CD4-positive, alpha-beta T cell treated with Interleukin-12 subunit alpha and Interleukin-12 subunit beta, for 1 hour (primary cell): ENCODE measurements at places on chromosomes 5 and 9.

- DNase-seq: no peak
Measured at GRCh38 chr5:75686480-75686879, 30.8 kb downstream of the POC5 start.

DNA sequence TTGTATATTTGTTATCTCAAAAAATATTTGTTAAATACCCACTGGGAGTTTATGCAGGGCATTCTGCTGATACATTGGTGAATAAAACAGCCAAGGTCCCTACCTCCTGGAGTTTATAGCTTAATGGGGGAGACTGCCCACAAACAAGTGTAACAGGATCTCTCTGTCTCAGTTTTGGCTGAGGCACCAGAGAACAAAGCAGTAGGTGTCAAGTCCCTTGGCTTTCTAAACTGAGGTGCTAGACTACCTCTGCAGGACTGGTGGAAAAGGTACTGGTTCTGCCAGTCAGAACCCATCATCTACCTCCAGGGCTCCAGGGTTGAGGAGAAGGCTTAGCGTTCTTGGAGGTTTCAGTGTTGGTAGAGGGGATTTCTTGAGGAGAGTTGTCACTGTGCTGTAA lies 188.4 kb upstream of the ELL2 start:
- DNase-seq: no peak

GRCh38 chr5:84059672-84060071 lies 325.0 kb downstream of the EDIL3 start:
- DNase-seq: no peak

DNA sequence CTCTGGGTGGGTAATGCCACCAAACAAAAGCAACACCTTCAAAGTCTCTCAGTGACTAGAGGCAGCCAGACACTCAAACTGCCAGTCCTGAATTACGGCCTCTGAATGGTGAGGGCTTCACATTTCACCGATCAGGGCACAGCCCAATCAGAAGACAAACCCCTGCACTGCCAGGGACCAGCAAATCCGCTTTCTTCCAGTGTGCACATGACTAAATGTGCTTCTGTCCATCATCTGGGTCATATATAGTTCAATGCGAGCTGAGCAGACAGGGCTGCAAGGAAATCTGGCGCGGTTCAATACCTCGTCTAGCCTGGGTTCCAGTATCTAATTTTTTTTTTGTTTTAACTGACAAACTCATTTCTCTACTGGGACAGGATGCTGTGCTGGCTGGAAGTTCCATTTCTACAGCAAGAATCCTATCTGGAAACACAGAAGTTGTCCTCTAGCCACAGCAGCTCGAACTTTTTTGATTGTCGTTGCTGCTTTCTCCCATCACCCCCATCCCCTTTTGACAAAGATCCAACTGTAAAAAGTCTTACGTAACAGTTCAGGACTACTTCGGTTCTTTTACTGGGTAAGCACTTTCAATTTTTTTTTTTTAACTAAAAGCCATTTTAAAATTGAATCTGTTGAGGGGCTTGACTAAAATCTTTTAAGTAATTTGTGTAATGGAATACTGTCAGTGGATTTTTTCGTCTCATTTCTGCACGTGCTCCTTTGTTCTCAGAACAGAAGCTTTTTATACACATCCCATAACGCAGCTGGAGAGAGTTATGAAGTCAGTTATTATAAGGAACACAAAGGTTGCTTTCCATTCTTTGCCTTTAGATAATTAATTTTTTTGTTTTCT lies 112.7 kb downstream of the NR6A1 start:
- DNase-seq: peak; percentile 55

DNA sequence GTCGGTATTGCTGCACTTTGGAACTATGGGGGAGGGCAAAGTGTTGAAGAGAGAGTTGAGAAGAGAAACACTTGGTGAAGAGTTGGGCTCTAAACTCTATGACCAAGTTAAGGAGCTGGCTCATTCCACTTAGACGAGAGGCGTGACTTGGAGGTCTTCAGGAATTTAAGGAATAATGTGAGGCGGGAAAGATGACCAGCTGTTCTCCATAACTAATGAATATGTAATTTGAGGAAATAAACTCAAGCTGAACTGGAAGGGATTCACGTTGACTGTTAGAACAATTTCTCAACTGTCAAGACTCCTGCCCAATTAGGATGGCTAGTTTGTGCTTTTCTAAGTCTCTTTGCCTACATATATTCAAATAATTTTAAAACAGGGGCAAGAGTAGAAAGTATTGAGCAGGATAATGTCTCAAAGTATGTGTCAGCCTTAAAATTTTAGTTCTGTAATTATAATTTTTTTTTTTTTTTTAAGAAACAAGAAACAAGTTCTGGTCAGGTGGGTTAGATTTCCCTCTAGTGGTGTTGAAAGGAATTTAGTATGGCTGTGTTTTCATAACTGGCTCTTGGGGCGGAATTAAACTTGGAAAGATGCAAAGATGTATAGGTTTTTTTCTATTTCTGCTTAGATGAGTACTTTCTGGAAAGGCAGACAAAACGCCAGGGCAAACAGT lies 33.4 kb downstream of the TMEM252 start:
- DNase-seq: no peak

GRCh38 chr9:104232781-104233341 lies 138.8 kb downstream of the SMC2 start:
- no peak for DNase-seq

GRCh38 chr5:5560016-5560415 lies 137.5 kb downstream of the ICE1 start:
- no peak for DNase-seq

DNA sequence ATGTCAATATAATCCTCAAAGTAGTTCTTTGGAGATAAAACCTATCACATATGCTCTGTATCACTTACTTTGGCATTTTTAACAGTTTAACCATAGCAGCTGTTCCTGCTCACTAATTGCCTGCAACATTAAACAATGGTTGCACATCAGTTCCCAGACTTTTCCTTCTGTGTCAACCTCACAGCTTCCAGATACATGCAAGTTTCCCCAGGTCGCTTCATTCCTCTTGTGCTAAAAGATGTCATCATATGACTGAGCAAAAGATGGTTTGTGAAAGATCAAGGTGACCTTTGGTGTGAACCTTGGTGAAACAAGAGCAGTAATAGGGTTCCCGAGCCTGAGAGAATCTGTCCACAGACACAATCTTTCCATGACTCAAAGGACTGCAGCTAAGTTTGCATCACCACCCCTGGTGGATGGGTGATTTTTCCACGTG lies 500.4 kb upstream of the PAPPA start:
- DNase-seq: no peak
